CD4-positive, alpha-beta T cell treated with Interleukin-17A for 1 hour (primary cell): ENCODE measurements at places on chromosomes 4 and X.
A peak's percentile ranks its signal among the peaks of the same experiment; 100 is the strongest.

DNA sequence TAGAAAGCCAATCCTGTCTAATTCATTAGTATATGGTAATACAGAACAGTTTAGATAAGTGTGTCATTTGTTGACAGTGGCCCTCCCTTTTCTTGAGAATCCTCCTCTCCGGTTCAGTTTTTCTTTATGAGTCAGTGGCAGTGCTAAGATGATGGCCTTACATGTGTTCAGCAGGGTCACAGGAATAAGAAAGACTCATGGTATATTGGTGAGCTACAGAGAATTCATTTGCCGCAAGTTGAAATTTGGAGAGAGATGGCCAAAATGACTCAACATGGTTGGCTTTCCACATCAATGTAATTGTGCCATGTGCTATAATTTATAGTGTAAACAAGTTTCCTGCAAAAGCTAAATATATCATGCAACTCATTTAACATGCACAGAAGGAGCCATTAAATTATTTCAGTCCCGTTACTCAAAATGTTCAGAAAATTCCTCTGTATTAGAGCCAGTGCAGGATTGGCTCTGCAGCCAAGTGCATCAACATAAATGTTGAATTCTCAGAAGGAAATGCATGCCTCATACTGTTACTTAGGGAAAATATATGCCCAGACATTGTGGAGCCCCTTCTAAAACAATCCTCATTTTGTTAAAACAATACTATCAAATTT lies 374.3 kb downstream of the AFF2 start:
- DNase-seq, result no peak

GRCh38 chrX:9087271-9088040 lies 53.5 kb upstream of the FAM9B start:
- DNase-seq, result no peak

DNA sequence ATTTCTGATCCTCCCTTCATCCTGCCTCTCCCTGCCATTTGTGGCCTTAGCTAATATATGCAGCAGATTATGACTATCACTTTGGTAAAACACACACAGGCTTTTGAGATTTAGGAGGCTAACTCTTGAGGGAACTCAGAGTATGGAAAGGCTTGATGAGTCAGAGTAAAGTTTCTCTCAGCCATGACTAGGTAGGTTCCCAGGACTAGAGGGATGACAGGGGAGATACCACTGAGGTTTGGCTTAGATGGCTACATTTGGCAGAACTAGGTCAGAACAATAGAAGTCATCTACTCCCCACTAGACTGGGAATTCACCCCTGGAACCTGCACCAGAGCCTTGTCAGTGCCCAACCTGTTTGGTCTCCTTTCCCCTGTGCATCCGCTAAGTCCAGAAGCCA lies 585.7 kb downstream of the TLL1 start:
- no peak for DNase-seq

DNA sequence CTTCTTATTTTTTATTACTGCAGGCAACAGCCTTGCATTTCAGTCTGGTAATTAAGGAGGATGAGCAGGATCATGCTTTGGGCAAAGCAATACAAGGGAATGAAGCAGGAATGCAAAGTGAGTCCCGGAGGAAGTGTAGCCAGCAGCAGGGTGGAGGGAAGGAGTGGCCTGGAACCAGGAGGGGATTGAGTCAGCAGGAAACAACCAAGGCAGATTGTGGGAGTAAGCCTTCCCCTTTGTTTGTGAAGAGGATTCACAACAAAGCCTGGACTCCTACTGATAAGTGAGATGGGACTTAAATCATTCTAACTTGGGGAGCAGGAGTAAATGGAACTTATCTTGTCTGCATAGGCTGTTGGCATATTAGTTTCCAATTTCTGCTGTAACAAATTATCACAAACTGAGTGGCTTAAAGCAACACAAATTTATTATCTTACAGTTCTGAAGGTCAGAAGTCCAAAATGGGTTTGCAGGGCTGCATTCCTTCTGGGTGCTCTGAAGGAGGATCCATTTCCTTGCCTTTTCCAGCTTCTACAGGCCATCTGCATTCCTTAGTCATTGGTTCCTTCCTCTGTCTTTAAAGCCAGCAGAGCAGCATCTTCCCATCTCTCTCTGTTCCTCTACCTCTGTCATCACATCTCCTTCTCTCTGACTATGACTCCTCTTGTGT lies 93.2 kb upstream of the AP1S2 start:
- no peak for DNase-seq

DNA sequence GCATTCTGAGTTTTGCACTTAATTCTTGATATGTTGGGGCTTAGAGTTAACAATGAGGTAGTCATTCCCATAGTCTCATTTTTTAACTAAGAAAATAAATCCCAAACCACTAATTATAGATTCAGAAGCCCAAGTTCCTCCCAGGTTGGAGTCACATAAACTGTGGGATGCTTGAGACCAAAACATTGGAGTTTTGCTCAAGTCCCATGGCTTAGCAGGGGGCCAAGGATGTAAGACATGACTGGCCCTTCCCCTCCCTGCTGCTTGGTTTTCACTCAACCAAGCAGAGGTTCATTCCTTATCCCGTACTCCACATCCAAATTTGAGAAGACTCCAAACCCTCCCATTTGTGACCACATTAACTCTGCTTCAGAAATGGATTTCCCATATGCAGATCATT lies 101.3 kb downstream of the LIMCH1 start:
- no peak for DNase-seq

DNA sequence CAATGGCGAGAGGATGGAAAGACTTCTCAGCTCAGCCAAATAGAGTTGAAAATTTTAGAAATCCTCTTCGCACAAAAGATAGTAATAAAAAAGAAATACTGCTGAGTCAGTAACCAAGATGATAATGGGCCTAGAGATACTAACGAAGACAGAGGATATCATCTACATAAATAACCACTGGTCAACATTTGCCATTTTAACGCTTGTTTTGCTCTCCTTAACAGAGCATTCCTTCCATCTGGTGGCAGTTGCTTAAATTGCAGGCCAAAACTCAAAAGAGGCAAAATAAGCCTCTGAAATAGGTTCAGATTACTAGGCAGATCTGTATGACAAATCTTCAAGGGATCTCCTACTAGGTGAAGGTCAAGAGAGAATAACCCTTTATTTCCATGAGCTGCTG lies 51.7 kb upstream of the MCF2 start:
- no peak for DNase-seq

DNA sequence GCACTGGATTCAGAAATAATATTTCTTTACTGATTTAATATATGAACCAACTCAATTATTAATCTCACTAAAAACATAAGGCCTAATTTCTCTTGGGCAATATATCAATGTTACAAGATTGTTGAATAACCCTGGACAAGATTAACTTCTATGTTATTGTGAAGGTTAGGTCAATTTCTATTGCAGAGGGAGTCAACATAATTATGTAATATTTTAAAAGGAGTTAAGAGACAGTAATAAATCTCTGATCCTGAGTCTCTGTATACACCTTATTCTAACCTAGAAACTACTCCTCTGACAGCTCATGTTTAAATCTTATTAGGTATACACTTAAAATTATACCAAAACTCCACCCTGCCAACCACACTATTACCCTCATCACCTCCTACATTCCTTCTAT lies 15.1 kb upstream of the GPRIN3 start:
- DNase-seq, result no peak

DNA sequence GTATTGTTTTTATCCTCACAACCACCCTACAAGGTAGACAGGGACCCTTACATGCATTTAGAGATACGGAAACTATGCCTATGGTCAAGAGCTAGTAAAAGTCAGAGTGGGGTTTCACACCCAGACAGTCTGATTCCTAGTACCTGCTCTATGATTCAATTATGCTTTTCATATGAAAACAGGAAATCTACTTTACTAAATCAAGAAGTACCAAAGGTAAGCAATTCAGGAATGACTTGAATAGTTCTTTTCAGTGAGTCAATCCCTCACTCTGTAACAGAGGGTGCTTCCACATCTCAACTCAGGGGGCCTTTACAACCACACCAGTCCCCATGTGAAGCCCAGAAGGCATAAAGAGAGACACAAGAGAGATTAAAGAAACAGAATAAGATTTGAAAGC lies 191.4 kb downstream of the PPP3CA start:
- no peak for DNase-seq

GRCh38 chr4:145939856-145940255 lies 1.2 kb upstream of the ZNF827 start:
- DNase-seq, result no peak

DNA sequence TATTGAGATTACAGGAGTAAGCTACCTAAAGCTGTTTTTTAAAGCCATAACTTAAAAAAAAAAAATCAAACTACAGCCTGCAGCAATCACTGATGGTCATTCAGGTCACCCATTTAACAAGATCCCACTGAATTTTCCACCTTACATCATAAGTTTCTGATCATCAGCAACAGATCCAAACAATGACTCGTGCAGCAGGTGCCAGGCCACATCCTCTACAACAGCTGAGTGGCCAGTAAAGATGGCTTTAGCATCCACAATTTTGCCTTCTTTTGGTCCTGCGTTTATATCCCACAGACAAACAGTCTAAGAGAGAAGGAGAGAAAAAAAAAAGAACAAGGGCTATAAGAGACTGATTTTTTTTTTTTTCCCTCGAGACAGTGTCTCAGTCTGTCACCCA lies 16.6 kb downstream of the RBBP7 start:
- no peak for DNase-seq

DNA sequence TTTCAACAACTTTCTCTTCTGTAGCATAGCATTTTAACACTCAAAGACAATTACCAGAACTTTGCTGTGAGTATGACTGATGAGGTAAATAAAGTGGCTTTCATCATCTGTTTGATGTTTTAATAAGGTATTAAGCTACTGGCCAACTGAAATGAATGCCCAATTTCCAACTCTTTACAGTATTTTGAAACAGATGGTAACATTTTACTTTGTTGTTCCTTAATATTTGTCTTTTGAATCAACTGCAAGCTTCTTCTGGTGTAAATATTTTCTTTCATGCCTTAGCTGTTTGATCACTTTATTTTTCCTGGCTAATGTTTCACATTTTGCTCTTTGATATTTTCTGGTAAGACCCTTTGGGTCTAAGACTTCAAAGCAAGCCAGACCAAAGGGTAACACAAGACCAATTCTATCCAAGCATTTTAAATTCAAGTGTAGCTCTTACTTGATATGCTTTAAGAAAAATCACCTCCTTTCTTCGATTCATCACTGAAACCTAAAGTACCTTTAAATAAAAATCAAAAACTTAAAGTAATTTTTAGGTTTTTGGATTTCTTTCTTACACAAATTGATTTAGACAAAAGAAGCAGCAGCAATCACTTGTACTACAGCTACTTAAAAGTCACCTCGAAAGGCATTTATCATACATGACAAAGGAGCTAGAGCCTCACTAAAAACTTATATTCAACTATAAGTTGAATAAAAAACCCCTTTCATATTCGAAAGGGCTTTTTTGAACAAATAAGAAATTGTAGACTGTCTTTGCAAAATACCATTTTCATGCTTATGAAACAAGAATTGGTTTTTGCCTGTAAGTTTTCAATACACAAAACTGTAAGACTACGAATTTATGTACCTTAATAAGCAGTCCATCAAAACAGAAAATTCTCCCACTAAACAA lies 57.6 kb downstream of the TBCK start:
- no peak for DNase-seq

DNA sequence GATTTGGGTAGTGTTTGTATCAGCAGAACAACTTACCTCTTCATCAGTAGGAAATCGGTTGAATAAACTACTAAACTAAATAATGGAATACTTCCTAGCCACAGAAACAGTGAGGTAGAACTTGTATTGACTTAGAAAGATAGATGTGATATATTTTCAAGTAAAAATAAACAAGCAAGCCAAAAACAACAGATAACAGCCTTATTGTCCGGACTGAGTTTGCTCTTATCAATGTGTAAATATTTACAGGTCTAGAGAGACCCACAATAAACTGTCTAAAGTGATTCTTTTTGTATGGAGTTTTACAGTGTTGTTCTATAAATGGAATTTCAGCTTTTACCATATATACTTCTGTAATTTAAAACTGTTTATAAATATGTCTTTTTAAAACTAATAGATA lies 721.8 kb downstream of the ADGRL3 start:
- no peak for DNase-seq

GRCh38 chrX:56729152-56729850 lies at the start of gene NBDY:
TSS of gene NBDY (plus strand) at chrX:56729243. CDS start at chrX:56729354, 111 bp downstream.
- DNase-seq, result peak; percentile 49

- DNase-seq, result no peak
Observed at GRCh38 chr4:13553081-13553480, 8.8 kb upstream of the NKX3-2 start.

- peak; percentile 28 for DNase-seq
Observed at GRCh38 chrX:17788439-17788838, 51.1 kb downstream of the SCML1 start.

GRCh38 chr4:1315836-1316536 lies 26.3 kb downstream of the MAEA start:
- no peak for DNase-seq

GRCh38 chrX:78513971-78514738 lies 145.0 kb downstream of the RTL3 start:
- no peak for DNase-seq

DNA sequence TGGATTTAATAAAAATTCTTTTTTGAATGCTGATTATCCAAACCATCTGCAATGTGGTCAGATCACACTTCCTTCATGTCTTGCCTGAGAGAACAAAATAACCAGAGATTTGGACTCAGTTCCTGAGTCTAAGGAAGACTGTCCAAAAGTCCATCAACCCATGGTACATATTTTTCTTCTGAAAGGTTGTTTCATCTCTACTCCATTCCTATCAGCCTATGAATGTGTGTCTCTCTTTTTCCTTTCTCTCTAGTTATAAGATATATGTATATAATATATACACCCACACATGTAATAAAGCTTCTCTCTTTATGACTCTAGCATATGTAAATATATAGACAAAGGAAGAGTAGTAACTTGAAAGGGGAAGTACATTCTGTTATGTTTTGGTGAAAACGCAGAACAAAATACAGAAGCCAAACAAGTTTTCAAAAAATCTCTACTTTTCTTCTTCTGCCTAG lies 226.9 kb downstream of the ARHGAP24 start:
- DNase-seq, result no peak

DNA sequence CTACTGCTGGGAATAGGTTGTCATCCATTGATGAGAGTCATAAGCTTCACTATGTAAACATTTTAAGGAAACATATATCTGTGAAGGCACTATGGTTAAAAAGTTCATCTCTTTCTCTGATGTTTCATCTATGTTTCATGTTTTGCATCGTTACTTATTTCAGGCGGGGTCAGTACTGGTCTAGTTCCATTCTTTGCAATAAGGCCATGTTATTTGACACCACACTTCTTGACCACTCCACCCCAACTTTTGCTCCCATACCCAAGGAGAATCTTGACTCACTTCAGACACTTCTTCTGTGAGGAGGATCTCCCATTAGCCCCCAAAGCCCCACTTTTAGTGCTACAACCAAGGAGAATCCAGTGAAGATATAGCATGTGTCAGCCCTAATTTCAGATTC lies 119.4 kb downstream of the GRIA3 start:
- DNase-seq, result no peak

- DNase-seq, result no peak
Observed at GRCh38 chr4:140816806-140817510, 60.8 kb upstream of the TBC1D9 start.

- DNase-seq, result no peak
Observed at GRCh38 chrX:23792861-23793553, 10.0 kb downstream of the SAT1 start.

GRCh38 chrX:72306085-72306801 lies 529 bp upstream of the CITED1 start:
- no peak for DNase-seq

- DNase-seq, result no peak
Observed at GRCh38 chr4:165758086-165758485, 115.0 kb upstream of the TLL1 start.

GRCh38 chrX:10677490-10677889 lies 57.1 kb upstream of the MID1 start:
- no peak for DNase-seq

GRCh38 chrX:53714580-53715345 lies 28.2 kb upstream of the HUWE1 start:
- DNase-seq, result peak; percentile 85
